ENCODE measurements at places on chromosomes 3 and 15.

DNA sequence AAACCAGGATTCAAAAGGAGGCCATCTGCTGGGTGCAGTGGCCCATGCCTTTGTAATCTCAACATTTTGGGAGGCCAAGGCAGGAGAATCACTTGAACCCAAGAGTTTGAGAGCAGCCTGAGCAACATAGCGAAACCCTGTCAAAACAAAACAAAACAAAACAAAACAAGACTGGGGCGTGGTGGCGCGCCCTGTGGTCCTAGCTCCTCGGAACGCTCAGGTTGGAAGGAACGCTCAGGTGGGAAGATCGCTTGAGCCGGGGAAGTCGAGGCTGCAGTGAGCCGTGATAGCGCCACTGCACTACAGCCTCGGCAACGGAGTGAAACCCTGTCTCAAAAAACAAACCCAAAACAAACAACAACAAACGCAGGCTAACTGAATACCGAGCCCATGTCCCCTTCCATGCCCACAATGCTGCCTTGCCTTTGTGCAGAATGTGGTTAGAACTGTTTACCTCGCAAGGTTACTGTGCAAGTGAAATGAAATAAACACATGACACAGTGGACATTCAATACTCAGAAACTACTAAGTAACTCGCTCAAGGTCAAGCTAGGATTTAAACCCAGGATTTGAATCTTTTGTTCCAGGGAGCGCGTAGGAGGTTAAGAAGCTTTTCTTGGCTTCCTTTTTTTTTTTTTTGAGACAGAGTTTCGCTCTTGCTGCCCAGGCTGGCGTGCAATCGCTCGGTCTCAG is 766 bp upstream of the EMC4 start:
- no peak for DNase-seq

GRCh38 chr3:172125963-172126457 is 86.6 kb downstream of the FNDC3B start:
- no peak for DNase-seq

DNA sequence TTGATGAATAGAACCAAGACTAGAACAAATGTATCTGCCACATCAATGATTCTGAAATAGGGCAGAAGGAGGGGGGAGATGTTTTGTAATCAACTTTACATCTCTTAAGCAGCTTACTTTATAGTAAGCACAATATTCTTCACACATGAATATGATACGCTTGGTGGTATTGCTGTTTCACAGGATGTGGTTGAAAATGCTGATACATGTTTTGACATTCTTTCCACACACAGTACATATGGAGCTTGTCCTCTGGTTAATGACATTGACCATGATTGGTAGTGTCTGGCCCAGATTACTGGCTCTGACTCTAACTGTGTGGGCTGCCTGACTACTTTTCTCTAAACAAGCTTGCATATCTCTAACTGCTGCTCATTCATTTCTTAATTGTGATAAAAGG is 168.9 kb downstream of the KLHL25 start:
- DNase-seq: no peak

- DNase-seq: no peak
Observed at GRCh38 chr3:158718490-158719170, 13.6 kb downstream of the RARRES1 start.

DNA sequence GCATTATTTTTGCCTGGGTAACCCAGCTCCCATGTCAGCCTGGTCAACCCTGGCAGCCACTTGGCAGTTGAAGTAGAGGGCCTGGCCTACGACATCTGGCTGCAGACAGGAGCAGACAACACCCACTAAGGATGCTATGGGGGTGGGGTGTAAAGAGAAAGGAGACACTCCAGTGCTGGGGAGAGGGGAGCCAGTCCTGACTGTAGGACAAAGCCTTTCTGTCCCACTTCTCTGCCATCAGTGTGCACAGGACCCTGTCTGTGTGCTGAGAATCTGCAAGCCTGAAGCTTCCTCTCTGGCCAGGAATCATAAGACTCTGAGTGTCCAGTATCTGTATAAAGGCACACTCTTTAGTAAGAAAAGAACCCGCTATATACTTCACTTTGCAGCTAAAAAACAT is 96.3 kb upstream of the CHRM5 start:
- no peak for DNase-seq

GRCh38 chr3:149975919-149976318 is 5.2 kb upstream of the PFN2 start:
- DNase-seq: no peak
